ENCODE measurements at places on chromosomes 5 and 9.

DNA sequence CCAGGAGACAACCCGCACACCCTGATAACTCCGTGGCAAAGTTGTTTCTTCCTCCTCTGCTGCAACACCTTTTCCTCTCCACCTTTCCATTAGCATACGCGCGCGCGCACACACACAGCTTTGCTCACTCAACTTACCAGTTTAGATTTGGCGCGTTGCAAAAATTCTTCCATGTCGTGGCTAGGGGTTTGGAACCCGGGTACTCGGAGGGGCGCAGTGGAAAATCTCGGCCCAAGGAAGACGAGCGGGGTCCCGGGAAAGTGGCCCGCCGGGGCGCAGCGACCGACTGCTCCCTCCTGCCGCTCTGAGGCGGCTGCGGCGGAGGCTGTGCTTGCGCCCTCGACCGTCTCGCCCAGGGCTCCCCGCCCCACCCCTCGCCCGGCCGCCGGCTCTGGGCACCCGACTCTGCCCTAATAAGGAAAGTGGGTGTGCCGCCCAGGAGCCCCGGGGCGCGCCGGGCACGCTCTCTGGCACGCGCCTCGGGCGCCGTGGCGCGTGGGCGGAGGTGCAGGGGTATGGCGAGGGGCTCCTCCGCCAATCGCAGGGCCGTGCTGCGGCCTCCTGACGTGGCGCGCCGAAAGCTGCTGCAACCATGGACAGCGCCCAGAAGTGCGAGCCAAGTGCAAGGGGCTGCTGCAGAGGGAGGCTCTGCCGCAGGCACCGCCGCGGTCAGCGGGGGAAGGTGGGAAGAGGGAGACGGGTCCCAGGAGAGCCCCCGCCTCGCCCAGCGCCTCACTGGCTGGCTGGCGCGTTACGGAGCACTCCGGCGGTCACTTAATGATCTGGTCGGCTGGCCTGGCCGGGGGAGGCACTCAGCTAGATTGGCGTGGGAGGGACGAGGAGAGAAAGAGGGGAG is at the start of gene PRUNE2:
TSS of gene PRUNE2 (minus strand) at position 324 of the 856 bp plus-strand sequence. CDS start at position 173, 151 bp downstream.
- no peak for DNase-seq

DNA sequence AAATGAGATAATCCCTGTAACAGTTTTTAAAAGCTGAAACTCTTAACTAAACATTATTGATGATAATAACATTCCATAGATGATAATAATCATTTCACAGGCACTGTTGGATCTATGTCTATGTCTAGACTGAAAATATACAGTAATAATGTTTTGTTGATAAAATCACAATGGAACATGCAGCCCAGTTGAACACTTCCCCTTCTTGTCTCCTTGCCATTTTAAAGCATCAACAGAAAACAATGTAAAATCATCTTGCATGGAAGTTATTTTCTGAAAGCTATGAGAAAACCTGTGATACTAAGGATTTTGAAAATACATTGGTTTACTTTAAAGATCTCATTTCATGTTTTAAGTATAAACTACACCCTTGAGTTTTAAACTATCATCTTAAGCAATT is 1.9 kb downstream of the GAPT start:
- DNase-seq = no peak

GRCh38 chr5:123369371-123369968 is 53.7 kb downstream of the CEP120 start:
- DNase-seq = no peak

- DNase-seq = no peak
Observed at GRCh38 chr5:93010616-93011015, 570.4 kb downstream of the NR2F1-AS1 start.

DNA sequence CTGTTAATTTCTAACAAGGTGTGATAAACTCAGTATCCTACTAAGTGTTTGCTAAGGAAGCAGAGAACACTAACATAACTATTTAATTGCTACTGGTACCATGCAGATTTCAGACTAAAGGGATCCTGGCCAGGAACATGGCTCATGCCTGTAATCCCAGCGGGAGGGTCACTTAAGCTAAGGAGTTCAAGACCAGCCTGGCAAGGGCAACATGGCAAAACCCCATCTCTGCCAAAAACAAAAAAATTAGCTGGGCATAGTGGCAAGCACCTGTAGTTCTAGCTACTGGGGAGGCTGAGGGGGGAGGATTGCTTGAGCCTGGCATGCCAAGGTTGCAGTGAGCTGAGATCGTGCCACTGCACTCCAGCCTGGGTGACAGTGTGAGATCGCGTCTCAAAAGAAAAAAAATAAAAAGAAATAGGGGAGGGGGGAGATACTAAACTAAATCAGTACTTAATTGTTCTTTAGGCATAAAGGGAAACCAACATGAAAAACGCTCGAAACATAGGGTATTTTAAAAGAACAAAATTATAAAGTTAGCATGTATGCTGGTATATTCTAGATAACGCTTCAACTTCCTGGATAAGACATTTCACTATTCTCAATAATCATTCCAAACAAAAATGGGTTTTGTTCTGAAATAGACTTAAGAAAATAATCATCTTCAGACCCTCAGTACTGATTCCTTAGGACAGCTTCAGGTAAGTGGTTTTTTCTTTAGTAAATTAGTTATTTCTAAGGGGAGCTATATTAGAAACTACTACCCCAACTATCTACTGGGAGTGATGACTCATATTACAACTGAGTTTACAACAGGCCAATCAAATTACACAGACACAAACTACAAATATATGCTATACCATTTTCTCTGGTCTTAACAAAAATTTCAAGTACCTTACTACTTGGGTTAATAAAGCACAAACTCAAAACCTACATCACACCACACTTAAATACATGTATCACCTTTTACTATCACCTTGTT is 3.5 kb downstream of the PANK3 start:
- DNase-seq = no peak

DNA sequence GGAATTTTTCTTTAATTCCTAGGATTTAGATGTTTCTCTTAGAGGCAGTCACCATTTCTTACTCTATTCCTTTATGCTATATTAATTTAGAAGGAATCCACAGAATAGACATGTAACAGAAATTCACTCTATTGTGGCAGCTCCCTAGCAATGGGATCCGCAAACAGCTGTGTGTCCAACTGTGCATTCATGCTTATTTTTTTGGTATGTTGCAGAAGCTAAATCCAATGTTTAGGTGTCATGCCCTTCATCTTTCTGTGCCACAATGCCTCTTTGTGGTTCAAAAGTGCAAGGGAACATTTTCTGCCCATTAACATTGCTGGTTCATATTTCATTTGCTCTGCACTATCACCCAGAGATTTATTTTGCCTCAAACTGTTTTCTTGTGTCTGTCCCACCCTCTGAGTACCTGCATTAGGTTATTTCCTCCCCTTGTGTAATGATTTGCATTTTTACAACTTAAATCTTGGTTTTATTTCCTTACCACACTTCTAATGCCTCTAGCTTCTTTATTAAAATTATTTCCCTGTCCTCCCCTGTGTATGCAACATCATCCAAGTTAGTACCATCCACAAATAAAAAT is 816.5 kb downstream of the EFNA5 start:
- no peak for DNase-seq

DNA sequence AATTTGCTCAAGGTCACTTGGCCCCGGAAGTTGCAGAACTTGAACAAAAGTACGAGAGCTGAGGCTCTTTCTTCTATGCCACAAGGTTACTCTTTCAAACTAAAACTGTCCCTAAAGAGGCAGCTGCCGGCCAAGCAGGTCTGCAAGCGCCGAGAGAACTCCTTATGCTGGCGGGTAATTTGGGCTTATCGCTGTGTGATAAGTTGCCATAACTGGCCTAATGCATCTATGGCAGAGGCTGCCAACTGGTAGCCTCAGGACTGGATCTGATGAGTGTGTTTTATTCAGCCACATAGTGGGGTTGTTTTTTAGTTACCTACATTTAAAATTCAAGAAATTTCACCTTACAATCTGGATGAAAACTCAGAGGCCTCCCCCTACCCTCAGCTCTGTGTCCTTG is 68.1 kb upstream of the SPOCK1 start:
- DNase-seq = no peak

GRCh38 chr9:108830272-108830671 is 25.5 kb downstream of the ACTL7B start:
- DNase-seq = no peak

GRCh38 chr9:132647355-132647754 is 22.4 kb downstream of the DDX31 start:
- no peak for DNase-seq

GRCh38 chr5:135714126-135714894 is 120.2 kb upstream of the SLC25A48 start:
- no peak for DNase-seq

DNA sequence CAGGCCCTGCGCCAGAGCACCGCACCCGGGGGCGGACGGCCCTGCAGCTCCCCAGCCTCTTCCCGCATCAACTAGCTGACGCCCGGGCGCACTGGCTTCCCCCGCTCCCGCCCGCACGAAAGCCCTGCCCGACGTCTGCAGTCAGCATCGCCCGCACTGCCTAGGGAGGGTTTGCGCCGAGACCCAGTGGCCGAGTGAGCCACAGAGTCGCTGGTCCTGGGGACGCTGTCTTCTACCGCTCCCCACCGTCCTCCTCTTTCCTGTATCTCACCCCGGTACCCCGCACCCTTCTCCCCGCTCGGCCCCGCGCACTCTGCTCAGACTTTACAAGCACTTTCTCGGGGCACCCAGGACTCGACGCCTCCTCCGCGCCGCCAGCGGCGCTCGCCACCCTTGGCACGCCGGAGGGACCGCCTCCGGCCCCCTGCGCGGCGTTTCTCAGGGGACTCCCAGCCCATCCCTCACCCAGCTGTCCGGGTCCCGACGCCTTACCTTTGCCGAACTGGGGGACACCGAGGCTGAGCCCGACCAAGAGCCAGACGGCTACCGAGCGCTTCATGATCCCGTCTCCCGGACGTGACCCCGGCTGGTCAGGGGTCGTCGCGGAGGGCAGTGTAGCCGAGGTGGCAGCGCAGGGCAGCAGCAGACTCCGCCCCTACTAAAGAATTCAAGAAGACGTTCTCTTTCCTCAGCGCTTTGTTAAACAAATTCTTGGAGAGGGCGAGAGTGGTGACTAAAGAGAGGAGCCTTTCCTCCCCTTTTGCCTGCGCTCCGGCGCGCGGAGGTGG is 670 bp downstream of the EDIL3 start:
- no peak for DNase-seq

DNA sequence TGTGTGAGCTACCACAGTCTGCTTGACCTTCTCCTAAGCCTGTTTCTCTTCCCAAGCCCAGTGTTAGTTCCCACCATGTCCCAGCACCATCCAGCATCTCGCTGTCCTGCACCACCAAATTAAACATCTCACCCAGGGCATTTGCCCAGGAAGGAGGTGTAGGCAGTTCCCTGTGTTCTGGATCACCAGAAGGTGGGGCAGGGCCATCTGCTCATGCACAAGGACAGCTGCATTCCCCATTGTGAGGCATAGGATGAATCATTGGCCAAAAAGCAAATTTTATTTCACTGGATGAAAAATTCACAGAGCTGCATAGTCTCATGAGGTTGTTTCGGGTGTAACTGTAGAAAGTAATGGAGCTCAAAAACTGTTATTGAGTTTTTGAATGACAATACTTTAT is 89.5 kb upstream of the GRIA1 start:
- no peak for DNase-seq

DNA sequence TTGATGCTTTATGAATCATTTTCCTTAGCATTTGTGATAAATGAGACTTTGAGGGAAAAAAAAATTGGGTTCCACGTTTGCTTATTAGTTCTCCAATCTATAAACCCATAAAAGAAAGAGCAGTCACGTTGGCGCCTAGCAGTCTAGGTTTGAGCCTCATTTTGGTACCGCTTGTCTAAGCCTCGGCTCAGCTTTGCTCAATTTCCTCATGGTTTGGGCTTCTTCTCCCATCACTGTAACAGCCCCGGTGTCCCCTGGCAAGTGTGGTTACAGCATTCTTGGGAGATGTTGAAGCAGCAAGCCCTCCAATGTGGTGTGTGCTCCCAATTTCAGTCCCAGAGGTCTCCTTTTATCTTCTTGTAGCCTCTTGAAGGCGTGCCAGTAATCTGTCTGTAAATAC is 578.4 kb downstream of the CDK5RAP2 start:
- no peak for DNase-seq

- DNase-seq = no peak
Observed at GRCh38 chr5:78624011-78624541, 24.5 kb downstream of the LHFPL2 start.

GRCh38 chr9:113223963-113224362 is 2.6 kb downstream of the SLC31A1 start:
- DNase-seq = no peak

DNA sequence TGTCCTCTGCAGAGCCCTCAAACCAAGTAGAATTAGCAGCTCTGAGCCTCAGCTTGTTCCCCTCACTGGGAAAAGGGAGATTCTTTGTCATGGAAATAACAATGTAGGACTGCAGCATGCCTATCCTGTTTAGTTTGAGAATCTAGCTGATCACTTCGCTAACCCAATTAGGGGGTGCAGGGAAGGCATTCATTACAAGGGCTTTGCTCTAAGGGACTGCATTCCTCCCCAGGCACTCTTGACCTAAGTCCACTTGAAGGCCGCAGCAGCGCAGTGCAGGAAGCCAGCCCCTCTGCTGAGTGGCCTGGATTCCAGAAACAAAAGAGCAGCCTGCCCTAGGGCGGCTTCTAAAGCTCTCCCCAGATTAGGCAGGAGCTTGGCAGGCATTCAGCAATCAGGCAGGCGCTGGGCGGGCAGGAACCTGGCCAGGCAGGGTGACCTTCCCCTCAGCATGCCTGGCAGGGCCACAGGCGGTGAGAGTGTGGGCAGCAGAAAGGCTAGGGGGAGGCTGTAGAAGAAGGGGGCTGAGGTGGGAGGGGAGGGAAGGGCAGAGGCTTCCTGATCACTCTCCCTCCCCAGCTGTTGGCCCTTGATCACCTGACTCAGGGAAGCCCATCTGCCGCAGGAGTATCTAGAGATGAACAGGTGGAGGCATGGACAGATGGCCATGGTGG is 24.8 kb downstream of the CCNJL start:
- no peak for DNase-seq

DNA sequence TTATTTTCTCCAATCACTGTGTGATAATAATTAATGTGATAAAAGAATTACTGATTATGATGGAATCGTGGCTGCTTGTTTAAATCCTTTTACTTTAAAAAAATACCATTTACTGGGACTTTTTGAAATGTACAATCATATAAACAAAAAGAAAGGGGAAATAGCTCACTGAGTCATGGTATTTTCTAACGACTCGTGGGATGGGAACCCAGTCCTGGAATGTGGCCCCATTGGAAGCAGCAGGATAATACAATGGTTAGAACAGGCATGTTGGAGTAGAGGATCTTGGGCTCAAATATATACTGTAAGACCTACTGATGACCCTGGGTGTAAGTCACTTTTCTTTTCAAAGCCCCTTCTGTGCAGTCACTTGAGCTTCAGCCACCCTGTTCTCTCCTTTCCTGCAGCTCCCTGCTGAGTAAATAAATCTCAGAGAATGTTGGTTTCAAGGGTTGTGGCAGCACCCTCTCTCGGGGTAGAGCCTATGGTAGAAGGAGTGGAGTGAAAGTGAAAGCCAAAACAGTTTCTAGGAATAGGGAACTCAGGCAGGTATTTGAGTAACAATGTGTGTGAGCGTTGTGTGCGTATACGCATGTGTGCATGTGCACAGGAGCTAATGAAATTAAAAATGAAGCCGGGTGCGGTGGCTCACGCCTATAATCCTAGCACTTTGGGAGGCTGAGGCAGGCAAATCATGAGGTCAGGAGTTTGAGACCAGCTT is 40.8 kb upstream of the LARP1 start:
- DNase-seq = peak; percentile 3
